ENCODE measurements at places on chromosomes 4 and X. TPM values are rescaled to one million over a fixed set of nuclear protein-coding genes. Genes with fewer than 3 reads are reported as not detected.

SPARCL1 gene
- 61.2 TPM for total RNA-seq

GLRA3 gene
- not detected for total RNA-seq

MID1IP1 gene
- total RNA-seq = 41.5 TPM

ETDB gene
- total RNA-seq = not detected

BCOR gene
- total RNA-seq = 19.9 TPM

SMIM31 gene
- total RNA-seq = not detected

PRR32 gene
- total RNA-seq = not detected

DAPP1 gene
- total RNA-seq = not detected

CCNQ gene
- total RNA-seq = 36.5 TPM

SSX1 gene
- total RNA-seq = not detected

ADAMTS3 gene
- total RNA-seq = 1.1 TPM

LRIT3 gene
- not detected for total RNA-seq

TMPRSS11F gene
- total RNA-seq = not detected

PPP4R3C gene
- total RNA-seq = not detected

IL1RAPL2 gene
- total RNA-seq = 0.36 TPM

ABCB7 gene
- total RNA-seq = 19.1 TPM

MND1 gene
- total RNA-seq = 2.3 TPM

PABPC1L2B gene
- not detected for total RNA-seq

Data from cardiac atrium fibroblast (primary cell).